ENCODE measurements at places on chromosomes 7 and 10.

DNA sequence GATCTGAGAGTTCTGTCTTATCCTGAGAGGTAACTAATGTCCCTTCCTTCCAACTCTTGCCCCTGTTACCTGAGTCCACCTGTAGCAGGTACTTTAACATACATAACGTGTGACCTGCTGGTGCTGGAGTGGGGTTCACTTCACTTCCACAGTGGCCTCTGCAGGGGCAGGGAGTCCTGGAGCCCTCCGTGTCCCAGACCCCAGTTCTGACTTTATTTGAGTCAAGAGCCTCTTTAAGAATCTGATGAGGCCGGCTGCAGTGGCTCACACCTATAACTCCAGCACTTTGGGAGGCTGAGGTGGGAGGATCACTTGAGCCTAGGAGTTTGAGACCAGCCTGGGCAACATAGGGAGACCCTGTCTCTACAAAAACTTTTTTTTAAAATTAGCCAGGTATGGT, 117.0 kb upstream of the RET start:
- DNase-seq: no peak

DNA sequence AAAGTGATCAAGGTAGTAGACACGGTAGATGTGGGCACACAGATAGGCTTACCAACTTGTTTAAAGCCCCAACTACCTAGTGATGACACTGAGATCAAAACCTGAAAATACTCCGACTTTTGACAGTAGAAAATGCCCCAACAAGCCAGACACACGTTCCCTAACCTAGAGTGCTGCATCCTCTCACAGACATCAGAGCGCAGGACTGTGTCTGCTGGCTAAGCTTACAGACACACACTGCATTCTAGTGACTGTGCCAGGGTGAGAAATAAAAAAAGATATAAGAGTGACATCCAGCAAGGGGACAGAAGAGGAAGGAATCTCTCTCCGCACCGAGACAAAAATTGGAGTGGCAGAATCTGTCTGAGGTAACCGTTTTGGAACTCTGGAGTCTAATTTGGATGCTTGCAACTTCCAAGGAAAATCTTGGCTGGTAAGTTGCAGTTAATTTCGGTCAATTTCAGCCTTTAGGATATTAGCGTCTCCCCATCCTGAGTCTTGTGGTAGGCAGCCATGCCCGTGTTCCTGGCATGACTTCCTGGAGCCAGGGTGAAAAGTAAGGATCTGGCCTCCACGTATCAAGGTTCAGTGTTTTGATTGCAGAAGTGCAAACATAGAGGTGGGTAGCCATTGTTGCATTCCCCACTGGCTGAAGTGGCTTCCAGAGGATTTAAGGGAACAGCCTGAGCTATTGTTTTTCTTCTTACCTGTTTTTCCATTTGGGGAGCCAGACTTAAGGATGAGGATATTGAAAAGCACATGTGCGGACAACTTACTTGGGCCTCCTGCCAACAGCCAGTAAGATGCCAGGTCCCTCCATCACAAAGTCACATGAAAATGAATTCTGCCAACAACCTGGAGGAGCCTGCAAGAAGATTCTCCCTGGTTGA, 124.1 kb downstream of the SMURF1 start:
- no peak for DNase-seq

DNA sequence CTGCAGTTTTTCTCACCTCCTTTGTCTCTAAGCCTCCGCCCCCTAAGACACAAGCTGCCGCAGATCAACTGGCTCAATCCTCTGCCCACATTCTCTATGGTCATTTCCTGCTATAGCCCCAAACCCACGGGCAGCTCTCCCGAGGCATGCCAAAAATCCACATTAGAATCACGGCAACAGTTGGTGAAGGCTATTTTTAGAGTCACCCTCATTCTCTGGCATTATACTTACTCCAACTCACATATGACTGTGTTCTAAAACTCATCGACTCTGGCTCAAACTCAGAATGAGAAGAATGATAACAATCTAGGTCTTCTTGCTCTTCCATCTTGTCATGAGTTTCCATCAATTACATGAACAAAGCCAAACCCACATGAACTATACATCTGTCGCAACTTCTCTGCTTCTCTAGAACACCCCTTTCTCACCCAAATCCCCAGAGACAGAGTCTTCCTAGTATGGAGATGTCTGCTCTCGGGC, 10.9 kb upstream of the KIAA1549 start:
- no peak for DNase-seq

GRCh38 chr7:28280516-28280915, 99.9 kb upstream of the JAZF1 start:
- DNase-seq: no peak

- no peak for DNase-seq
Observed at GRCh38 chr10:27192284-27192683, 37.1 kb downstream of the MASTL start.
